SK-MEL-5 (cell line): ENCODE measurements at places on chromosomes 6 and 20. TPM values are rescaled to one million over a fixed set of nuclear protein-coding genes. Genes with fewer than 3 reads are reported as not detected.

Gene SLC22A2
- total RNA-seq, result not detected in 2 replicates

Gene OR12D3
- total RNA-seq, result not detected in 2 replicates

Gene SLC44A4
- not detected in 2 replicates for total RNA-seq

Gene BMP5
- total RNA-seq, result 0.21 TPM in 1 of 2 replicates, not detected in the other

Gene PTK6
- total RNA-seq, result 0.19 TPM in 1 of 2 replicates, not detected in the other

Gene DOK5
- total RNA-seq, result 2.2 and 2.8 TPM in 2 replicates

Gene SAMD3
- total RNA-seq, result not detected in 2 replicates

Gene TRIM10
- total RNA-seq, result not detected in 2 replicates

Gene RFX6
- total RNA-seq, result 0.08 TPM in 1 of 2 replicates, not detected in the other

Gene CAP2
- 21.3 and 21.8 TPM in 2 replicates for total RNA-seq

Gene SIRPG
- total RNA-seq, result not detected in 2 replicates

Gene FOXS1
- not detected in 2 replicates for total RNA-seq

Gene FLRT3
- total RNA-seq, result 1.0 and 1.2 TPM in 2 replicates

Gene HTR1B
- total RNA-seq, result not detected in 2 replicates

Gene RAET1E
- not detected in 2 replicates for total RNA-seq

DNA sequence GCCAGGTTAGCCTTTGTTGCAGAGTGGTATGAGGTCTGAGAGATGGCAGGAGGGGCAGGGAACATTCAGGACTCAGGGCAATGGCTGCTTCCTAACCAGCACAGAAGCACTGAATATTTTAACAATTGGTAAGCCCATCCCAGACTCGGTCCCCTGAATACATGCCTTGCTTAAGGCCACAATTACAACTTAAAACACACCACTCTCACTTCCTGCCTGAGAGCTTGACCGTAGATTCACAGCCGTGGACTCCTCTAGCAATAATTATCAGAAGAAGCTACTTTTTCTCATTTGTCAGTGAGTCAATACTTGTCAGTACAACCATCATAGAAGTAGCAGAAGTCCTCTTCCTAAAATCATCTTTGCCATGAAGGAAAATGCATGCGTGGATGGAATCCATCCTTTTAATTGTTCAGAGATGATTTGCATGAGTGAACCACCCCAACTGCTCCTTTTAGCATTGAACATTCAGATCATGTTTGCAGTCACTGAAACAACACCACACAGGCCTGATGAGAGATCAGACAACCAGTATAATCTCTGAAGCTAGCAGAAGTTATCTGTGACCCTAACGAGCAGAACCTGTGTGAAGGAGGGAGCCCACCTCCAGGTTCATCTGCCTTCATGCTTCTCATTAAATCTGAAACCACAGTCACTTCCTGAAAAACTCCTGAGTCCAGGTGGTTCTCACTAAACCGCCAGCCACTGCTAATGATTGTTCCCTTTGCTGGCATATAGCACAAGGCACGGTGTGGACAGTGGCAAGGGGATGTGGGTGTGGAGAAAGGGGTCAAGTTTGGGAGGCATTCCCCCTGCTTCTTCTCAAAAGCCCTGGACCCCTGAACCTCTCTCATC lies 333.9 kb upstream of the CNR1 start:
- no peak for DNase-seq

DNA sequence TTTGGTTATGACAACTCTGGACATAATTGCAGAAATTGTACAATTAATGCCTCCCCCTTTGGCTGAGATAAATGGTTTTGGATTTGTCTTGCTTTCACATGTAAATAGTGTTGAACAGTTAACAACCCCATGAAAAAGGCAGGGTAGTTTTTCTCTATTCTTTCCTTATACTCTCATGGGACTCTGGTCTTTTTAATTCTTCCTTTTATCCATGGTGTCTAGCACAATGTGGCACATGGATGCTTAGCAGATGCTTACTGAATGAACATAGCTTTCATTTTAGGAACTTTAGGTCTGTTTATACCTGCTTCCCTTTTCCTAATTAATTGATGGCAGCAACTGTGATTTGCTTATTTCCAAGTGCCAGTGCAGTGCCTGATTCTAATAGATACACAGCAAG lies 75.6 kb downstream of the NCOA3 start:
- no peak for DNase-seq

DNA sequence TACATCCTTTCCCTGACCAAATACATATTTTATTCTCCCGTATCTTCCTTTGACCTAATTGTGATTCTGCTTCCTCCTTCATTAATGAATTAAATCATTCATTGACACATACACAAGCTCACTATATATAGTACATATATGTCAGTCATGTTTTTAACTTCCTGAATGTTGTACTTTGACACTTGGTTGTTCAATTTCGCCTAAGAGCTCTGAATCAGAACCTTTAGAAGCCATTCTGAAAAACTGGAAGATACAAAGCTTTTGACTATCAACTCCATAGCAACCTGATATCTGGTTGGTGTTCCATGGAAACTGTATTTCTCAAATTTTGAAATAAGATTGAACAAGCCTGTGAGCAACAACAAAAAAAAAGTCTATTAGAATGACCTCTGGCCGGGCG lies 27.3 kb upstream of the HFE start:
- DNase-seq, result no peak

DNA sequence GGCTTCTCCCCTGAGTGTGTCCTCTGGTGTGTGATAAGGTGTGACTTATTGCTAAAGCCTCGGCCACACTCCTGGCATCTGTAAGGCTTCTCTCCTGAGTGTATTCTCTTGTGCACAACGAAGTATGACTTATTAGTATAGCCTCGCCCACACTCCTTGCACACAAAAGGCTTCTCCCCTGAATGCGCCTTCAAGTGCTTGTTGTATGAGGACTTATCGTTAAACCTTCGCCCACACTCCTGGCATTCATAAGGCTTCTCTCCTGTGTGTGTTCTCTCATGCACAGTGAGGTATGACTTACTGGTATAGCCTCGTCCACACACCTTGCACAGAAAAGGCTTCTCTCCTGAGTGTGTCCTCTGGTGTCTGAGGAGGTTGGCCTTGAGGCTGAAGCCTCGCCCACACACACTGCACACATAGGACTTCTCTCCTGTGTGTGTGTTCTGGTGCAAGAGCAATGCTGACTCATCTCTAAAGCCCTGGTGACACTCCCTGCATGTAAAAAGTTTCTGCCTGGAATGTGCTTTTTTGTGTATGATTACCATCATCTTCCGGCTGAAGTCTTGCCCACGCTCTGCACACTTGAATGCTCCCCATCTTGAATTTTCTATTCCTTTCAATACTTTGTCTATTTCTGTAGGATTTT lies 20.4 kb downstream of the ZNF337 start:
- no peak for DNase-seq

DNA sequence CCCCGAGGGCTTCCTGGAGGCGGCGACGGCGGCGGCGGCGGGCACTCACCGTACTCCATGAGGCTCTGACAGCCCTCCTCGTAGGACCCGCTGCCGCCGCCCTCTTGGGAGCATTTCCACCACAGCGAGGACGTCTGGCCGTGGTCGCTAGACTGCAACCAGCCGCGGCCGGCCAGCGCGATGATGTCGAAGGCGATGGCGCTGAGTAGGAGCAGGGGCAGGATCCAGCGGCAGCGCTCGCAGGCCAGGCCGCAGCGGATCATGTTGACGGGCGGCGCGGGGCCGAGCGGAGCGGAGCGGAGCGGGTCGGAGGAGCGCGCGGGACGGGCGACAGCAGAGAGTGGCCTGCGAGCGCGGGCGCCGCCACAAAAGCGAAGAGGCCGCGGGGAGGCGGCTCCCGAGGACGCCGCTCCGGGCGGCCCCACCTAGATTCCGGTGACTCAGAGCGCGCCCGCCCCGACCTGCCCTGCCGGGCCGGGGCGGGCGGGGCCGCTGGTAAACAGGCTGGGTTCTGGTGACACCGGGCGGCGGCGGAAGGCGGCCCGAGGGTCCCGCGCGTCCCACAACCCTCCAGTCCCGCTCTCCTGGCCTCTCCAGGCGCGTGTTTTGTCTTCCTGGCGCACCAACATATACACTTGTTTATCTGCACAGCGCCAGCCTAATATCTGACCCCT lies at the start of gene PERP:
PERP (minus strand) TSS at position 342 of the 674 bp plus-strand sequence; CDS start at position 263, 79 bp downstream.
- peak; percentile 44 for DNase-seq

GRCh38 chr6:16630026-16630643 lies 131.1 kb downstream of the ATXN1 start:
- no peak for DNase-seq

DNA sequence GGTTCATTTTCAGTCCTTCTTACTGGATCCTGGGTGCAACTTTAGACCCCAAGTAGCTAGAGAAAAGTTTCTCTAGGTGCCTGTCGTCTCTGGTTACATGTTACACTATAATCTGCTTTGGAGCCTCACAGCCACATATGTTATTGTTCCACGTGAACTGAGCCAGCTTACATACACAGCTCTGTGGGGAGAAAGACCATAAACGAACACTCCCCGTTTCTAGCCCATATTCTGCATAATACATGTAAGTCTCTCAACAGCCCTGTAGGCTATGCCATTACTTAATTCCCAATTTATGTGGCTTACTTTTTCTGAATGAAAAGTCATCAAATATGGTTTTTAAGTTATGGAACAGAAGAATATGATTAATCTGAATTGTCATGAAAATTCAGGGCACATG lies 233.8 kb downstream of the BCKDHB start:
- no peak for DNase-seq

- DNase-seq, result no peak
Measured at GRCh38 chr6:38554700-38555413, 84.9 kb downstream of the BTBD9 start.

GRCh38 chr6:163710532-163711470 lies 296.3 kb downstream of the QKI start:
- DNase-seq, result no peak

- no peak for DNase-seq
Measured at GRCh38 chr6:42295677-42296076, 78.0 kb upstream of the MRPS10 start.

- DNase-seq, result peak; percentile 23
Measured at GRCh38 chr6:14968056-14968637, 277.7 kb upstream of the JARID2 start.

DNA sequence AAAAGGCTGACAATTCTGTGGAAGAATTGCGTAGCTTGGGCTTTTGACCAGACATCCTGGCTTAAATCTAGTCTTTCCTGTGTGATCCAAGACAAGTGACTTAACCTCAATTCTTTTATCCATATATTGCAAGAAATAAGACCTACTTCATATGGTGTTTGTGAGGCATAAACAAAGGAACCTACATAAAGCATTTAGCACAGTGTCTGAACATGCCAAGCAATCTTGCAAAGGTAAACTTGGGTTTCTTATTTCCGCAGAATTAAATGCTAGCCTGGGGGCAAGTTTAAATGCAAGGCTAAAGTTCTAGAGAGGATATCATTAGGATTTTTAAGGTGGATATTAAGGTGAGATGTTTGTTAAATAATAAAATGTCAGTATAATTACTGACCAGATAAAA lies 47.9 kb downstream of the HDDC2 start:
- no peak for DNase-seq

DNA sequence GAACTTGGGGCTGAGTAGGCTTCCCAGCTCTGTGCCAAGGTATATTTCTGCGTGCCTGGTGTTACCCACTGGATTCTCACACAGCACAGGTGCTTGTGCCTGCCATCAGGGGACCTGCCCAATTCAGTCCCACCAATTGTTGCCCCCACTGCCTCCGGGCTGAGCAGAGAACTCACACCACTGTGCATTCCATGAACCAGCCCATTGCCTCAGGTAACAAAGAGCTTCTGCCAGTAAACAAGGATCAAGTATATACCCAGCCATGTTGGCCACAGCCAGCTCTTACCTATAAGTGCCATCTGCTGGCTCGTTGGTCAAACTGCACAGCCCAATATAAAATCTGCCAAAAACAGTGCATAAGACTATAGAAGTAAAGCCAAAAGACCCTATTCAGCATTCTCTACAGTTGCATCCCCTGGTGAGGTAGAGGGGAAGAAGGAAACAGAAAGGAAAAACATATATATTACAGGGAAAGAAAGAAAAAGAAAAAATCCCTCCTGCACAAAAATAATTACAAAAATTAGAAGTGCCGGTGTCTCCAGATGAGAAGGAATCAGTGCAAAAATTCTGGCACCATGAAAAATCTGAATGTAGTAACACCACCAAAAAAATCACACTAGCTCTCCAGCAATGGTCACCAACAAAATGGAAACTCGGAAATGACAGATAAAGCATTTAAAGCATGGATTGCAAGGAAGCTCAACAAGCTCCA lies 241.4 kb downstream of the IBTK start:
- peak; percentile 72 for DNase-seq

GRCh38 chr6:134574491-134574890 lies 256.6 kb upstream of the SGK1 start:
- no peak for DNase-seq

GRCh38 chr6:151130329-151130728 lies 109.4 kb upstream of the AKAP12 start:
- no peak for DNase-seq

GRCh38 chr20:12077875-12078274 lies 160.2 kb downstream of the BTBD3 start:
- no peak for DNase-seq

GRCh38 chr6:116066789-116067188 lies 6.1 kb upstream of the FRK start:
- DNase-seq, result no peak
